CD4-positive, alpha-beta T cell treated with Interleukin-1 beta for 1 hour (primary cell): ENCODE measurements at places on chromosomes 16 and 17.
A peak's percentile ranks its signal among the peaks of the same experiment; 100 is the strongest.

DNA sequence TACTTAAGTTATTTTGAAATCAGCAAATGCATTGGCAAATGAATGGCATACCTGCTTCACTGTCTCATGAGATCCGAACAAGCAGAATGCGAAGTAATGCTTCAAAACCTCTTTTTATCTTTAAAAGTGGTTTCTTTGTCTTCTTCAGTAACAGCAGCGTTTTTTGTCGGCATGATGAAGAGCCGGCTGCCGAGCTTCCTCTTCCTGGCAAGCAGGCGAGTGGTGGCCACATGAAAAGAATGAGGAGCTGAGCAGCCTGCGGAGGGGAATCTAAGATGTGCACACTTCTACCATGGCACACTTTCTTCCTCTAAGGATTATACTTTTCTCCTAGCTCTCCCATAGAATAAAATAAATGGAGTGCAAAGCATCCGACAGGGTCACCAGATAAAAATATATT, 42.4 kb upstream of the AKTIP start:
- DNase-seq, result peak; percentile 59

GRCh38 chr17:41738077-41738800, 3.8 kb upstream of the HAP1 start:
- peak; percentile 81 for DNase-seq

DNA sequence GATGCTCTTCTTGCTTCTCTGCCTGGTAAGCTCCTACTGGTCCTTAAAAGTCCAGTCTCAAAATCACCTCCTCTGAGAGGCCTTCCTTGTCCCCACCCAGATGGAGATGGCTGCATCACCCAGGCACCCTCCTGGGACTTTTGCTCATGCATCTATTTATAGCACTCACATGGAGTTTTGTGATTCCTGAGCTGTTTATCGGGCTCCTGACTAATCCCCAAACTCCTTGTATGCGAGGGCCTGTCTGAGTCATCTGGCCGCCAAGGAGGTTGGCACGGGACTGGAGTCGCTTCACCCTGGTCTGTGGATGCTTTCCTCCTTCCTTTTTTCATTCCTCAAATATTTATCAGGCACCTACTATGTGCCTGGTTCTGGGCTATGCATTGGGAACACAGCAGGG, 2.3 kb upstream of the MAP2K3 start:
- no peak for DNase-seq

- no peak for DNase-seq
Observed at GRCh38 chr17:3897731-3898130, 4.9 kb upstream of the CAMKK1 start.

DNA sequence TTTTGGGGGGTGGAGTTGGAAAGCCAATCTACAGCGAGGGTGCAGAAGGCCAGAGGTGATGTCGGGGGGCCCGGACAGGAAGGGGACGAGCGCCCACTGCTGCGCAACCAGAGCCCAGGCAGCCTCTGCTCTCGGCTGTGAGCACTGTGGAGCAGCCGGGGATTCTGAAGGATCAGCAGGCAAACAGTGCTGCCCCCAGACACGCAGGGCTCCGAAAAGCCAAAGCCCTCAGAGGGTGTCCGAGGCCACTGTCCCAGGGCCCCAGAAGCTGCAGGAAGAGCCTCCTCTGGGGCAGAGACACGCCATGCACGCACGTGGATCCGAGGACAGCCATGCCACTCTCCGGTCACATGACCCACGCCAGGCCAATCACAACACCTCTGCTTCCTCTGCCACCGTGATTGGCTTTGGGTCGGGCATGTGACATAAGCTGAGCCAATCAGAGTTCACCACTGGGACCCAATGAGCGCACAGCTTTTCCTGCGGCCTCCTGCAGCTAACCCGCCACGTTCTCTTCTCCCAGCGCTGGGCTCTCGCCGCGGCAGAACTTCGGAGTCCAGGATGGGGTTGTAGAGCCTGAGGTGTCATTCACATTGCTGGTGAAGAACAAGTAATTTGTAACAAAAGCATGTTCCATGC, 40.7 kb downstream of the ACTG1 start:
- DNase-seq, result peak; percentile 27

DNA sequence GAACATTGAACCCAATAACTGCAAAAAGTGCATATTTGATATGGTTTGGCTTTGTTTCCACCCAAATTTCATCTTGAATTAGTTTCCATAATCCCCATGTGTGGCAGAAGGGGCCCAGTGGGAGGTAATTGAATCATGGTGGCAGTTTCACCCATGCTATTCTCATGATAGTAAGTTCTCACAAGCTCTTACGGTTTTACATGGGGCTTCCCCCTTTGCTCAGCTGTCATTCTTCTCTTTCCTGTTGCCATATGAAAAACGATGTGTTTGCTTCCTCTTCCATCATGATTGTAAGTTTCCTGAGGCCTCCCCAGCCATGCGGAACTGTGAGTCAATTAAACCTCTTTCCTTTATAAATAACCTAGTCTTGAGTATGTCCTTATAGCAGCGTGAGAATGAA, 127.6 kb downstream of the CHD9NB start:
- DNase-seq, result no peak

- no peak for DNase-seq
Observed at GRCh38 chr17:40522250-40522960, 21.0 kb upstream of the TNS4 start.

GRCh38 chr17:10616502-10617119, 40.5 kb downstream of the MYH3 start:
- peak; percentile 55 for DNase-seq

GRCh38 chr16:3017794-3018506, at the start of gene CLDN6:
TSS of gene CLDN6 (minus strand) at chr16:3018183. CDS start at chr16:3016021, 2,162 bp downstream.
- no peak for DNase-seq

DNA sequence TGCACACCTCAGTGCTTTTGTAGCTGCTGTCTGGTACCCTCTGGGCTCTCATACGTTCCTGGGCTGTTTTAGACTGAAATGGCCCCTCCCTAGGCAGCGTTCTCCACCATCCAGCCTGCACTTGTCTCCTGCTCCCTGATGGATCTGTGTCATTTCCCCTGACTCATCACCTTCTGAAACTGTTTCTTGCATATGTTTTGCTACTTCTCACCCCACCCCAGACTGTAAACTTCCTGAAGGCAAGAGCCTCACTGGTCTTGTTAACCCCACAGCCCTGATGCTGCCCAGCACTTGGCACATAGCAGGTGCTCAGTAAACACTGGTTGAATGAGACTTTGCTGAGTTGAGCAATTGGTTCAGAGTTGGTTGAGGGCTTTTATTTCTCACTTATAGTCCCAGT, 78.7 kb downstream of the CRISPLD2 start:
- peak; percentile 41 for DNase-seq

DNA sequence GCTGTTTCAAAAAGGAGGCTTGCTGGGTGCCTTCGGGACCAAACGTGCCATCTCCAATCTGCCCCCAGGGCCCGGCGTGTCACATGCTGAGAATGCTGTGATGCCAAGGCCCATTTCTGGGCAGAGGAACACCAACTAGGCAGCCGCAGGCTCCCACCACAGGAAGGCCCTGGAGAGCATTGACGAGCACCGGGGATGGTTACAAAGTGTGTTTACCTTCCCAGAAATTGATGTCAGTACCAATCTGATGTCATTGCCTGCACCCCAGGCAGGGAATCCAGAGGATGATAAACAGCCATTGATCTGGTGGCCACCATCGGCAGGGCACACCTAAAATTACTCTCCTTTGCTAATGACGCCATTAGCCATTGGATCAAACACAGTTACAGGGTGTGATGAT, 418.1 kb upstream of the CDH5 start:
- DNase-seq, result no peak

- no peak for DNase-seq
Observed at GRCh38 chr16:12046651-12047050, 70.1 kb downstream of the SNX29 start.

DNA sequence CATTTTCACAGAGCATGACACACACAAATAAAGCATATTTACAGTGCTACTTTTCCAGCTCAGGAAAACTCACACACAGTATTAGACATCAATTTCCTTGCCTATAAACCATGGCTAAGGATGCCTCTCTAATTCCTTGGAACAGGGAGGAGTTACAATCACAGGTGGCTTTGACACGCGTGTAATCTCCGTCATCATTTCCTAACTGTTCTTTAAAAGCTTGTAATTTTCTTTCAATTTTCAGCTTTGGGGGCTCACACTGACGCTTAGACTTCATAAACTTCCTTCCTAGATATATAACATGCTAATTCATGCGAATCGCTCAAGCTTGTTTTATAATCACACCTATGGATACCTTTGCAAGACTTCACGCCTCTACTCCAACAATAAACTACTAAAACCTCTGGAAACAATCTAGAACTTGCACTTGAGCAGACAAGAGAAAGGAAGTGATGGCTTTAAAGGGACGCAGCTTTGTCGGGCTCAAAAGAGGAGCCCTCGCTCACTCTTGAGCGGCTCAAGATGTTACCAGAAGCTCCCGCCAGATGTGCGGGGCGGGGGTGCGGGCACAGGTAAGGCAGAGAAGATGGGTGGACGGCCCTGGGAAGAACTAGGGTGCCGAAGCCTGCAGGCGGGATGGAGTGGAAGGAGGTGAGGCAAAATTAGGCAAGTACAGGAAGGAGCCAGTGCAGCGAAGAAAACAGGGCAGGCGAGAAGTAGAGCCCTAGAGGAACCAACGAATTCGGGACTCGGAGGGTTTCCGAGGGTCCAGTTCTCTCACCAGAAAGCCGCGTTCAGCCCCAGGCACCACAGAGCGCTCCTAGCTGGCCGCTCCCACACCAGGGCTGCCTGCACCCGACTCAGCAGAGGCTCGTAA, 631 bp downstream of the RETREG3 start:
- peak; percentile 24 for DNase-seq

GRCh38 chr17:49968405-49969133, 421 bp upstream of the DLX4 start:
- peak; percentile 68 for DNase-seq

GRCh38 chr17:59753522-59754467, 46.3 kb downstream of the VMP1 start:
- peak; percentile 86 for DNase-seq

DNA sequence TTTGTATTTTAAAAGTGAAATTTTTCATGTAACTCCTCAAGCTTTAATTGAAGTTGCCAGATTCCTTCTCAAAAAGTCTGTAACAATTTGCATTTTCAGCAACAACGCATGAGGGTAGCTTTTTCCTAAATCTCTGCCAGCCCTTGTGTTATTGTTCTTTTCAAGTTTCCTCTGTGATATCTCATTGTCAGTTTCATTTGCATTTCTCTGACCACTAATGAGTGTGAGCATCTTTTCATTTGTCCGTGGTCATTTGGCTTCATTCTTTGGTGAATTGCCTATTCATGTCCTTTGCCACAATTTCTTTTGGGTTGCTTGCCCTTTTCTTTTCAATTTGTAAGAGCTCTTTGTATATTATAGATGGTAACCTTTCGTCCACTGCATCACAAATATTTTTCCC, 68.0 kb upstream of the NKD1 start:
- no peak for DNase-seq

DNA sequence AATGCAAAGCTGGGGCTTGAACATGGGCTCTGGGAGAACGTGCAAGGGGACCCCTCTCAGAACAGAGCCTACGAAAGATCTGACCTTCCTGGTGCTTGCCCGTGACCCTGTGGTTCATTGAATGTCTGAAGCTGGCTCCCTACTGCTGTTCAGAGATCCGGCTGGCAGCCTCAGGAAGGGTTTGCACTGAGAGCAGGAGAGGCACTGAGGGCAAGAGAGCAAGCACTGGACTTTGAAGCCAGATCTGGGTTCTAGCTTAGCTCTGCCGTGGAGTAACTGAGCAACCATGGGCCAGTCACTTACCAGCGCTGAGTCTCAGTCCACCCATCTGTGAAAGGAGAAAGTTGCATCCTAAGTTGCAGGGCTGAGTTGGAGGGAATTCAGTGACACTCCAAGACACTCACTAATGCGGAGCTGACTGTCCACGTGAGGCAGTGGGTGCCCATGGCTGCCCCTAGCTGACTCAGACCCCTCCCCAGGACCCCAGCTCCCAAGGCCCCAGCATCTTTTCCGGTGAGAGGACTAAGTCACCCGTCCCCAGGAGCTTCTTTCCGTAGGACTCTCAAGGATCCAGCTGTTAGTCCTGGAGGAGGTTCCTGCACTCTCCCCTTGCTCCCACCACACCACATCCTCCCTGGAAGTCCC, 41.3 kb downstream of the BEAN1 start:
- no peak for DNase-seq

GRCh38 chr16:57619606-57620334, 8.7 kb upstream of the ADGRG1 start:
- no peak for DNase-seq

DNA sequence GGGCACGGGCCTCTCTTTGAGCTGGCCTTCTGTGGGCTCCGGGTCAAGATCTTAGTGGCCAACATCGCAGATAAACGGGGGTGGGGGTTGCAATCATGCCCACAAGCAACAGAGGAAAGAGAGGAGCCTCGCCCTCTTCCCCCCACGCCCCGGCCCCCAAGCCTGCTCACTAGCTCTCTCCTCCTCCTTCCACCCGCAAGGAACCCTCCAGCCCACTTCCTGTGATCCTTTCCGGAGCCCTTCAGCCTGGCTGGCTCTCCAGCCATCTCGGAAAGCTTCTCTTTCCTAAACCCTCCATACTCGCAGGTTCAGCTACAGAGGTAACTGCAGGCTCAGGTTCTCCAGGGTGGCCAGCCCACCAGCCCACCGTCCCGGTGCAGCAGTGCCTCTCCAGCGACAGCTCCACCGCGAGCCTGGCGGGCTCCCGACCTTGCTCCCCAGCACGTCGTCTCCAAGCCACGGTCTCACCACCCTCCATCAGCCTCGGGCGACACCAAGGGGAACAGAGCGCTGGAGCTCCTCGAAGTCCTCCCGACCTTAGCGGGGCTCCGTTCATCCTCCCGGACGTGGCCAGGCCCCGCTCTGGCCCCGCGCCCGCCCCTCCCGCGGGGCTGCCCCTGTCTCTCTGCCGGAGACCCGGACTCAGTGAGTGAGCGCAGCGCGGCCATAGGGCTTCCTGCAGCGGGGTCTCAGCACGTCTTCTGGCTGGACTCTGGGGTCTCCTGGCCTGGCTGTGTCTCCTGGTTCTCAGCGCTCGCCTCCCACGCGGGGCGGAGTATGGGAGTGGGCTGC, 12.9 kb upstream of the ODF4 start:
- peak; percentile 8 for DNase-seq

GRCh38 chr16:88346680-88347505, 35.9 kb upstream of the ZNF469 start:
- no peak for DNase-seq

- DNase-seq, result no peak
Observed at GRCh38 chr17:74601944-74602572, 10.0 kb upstream of the CD300LD start.

GRCh38 chr17:77480509-77481215, 339.9 kb downstream of the SEC14L1 start:
- no peak for DNase-seq

- DNase-seq, result no peak
Observed at GRCh38 chr16:15874745-15875314, 13.6 kb downstream of the CEP20 start.

- DNase-seq, result no peak
Observed at GRCh38 chr17:69593716-69594115, 179.2 kb downstream of the MAP2K6 start.

DNA sequence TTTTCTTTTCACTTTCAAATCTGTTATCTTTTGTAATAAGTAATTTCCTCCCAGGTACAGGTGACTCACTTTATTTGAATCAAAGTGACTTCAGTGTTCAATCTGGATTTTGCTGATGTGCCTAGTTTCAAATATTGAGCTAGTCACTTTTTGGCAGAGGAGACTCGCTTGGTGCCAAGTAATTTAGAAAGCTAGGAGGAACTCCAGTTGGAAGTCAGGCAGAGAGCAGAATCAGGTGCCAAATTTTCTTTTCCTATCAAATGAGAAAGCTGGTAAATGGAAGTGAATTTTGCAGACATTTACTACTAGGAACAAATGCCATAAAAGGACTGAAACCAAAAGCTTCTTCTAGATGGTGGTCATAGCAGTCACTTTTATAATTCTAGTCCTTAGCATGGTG, 656.0 kb upstream of the KIF2B start:
- no peak for DNase-seq

- DNase-seq, result no peak
Observed at GRCh38 chr16:30967795-30968194, 10.2 kb downstream of the SETD1A start.
